ENCODE measurements at places on chromosomes 5 and 9. TPM values are rescaled to one million over a fixed set of nuclear protein-coding genes. Genes with fewer than 3 reads are reported as not detected.

Gene FCN1
- not detected for total RNA-seq

Gene SPINK6
- total RNA-seq = not detected

Gene CRB2
- total RNA-seq = not detected

Gene TRIM14
- 3.4 TPM for total RNA-seq

Gene NKD2
- total RNA-seq = 0.13 TPM

Gene HAVCR2
- total RNA-seq = 0.07 TPM

Gene F12
- total RNA-seq = 1.5 TPM

Gene FOXI1
- total RNA-seq = not detected

Gene KIF24
- 2.5 TPM for total RNA-seq

Gene TOPORS
- 43.7 TPM for total RNA-seq

Gene RPL12
- total RNA-seq = 1,838 TPM

Gene THOC3
- total RNA-seq = 99.9 TPM

Gene AHRR
- total RNA-seq = 5.4 TPM

Gene ADCY2
- total RNA-seq = not detected

Gene RALGDS
- 34.6 TPM for total RNA-seq

Gene TNFSF8
- total RNA-seq = not detected

Gene PALM2AKAP2
- total RNA-seq = under 0.01 TPM

Gene SOWAHA
- total RNA-seq = not detected

Gene RPL35
- total RNA-seq = 1,491 TPM

Gene LRRC26
- not detected for total RNA-seq
